T-cell (primary cell): ENCODE measurements at places on chromosomes 3 and 15. TPM values are rescaled to one million over a fixed set of nuclear protein-coding genes. Genes with fewer than 3 reads are reported as not detected.

The SYNPR gene
- total RNA-seq = not detected

DNA sequence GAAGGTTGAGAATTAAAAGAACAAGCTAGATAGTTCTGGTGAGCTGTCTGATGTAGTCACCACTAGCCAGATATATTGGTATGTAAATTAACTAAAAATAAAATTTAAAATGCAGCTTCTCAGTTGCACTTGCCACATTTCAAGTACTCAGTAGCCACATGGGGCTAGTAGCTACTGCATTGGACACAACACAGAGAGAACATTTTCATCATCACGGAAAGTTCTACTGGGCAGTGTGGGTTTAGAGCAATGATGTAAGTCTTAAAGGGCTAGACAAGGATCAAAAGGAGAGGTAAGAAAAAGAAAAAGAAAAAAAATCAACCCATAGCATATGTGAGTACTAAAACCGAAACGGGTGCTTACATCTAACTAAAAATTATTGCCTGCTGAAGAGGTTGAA, 282.4 kb upstream of the LRRFIP2 start:
- DNase-seq = no peak

GRCh38 chr15:66595931-66596545, 30.2 kb upstream of the LCTL start:
- DNase-seq = no peak

- DNase-seq = no peak
Observed at GRCh38 chr3:4759689-4760312, 219.4 kb upstream of the BHLHE40 start.

DNA sequence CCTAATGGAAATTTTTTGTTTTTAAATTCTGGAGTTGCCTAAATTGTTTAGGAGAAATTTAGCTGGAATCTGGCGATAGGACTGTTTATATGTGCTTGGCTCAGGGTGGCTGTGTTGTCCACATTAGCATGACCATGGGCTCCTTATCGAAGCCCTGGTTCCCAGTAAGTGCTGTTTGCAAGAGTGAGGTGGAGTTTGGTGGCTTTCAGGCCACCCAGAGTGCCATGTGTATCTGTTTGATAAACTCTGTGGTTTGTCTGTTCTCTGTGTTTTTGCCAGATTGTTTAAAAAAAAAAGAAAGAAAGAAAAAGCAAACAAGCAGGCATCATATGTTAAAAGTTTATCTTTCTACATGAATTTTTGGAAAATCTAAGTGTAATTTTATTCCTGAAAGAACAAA, 51.5 kb downstream of the PLCL2 start:
- DNase-seq = no peak
